ENCODE measurements at places on chromosomes 16 and 17.

- ATAC-seq = no peak
Observed at GRCh38 chr16:57862698-57863433, 60.6 kb upstream of the KIFC3 start.

DNA sequence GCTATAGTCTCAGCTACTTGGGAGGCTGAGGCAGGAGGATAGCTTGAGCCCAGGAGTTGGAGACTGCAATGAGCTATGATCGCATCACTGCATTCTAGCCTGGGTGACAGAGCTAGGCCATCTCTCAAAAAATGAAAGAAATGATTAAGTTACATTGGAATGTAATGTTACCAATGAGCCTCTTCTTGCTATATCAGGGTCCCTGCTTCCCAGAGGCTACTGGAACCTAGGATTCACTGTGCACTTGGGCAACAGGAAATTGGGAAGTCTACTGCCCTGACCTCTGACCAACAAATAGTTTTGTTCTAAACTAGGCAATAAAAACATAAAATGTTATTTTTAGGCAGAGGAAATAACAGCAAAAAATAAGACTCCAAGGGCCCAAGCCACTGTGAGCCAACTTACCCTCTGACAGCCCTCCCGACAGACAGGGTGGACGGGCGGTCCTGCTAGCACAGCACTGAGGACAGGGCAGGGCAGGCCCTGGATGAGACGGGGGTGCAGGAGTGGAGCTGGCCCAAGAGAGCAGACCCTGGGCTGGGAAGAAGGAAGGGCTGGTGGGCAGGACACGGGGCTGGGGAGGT is 27.5 kb downstream of the NSMCE1 start:
- ATAC-seq = no peak

GRCh38 chr16:75483222-75483621 is 12.0 kb downstream of the CHST6 start:
- ATAC-seq = no peak

DNA sequence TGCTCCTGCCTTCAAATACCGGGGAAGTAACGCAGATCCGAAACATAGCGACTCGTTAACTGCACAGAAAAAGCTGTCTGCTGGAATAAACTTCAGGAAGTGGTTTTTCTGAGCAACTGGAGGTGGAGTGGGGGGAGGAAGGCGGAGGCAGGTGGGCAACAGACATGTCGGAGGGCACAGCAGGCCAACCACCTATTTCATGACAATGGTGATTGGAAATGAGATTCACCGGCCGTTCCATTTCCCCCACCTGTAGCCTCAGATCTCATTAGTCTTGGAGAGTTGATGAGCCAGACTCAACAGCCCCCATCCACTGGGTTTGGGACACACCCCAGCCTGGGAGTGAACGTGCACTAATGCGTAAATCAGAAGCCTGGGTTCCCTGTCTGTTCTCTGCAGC is 7.7 kb upstream of the PECAM1 start:
- ATAC-seq = no peak

DNA sequence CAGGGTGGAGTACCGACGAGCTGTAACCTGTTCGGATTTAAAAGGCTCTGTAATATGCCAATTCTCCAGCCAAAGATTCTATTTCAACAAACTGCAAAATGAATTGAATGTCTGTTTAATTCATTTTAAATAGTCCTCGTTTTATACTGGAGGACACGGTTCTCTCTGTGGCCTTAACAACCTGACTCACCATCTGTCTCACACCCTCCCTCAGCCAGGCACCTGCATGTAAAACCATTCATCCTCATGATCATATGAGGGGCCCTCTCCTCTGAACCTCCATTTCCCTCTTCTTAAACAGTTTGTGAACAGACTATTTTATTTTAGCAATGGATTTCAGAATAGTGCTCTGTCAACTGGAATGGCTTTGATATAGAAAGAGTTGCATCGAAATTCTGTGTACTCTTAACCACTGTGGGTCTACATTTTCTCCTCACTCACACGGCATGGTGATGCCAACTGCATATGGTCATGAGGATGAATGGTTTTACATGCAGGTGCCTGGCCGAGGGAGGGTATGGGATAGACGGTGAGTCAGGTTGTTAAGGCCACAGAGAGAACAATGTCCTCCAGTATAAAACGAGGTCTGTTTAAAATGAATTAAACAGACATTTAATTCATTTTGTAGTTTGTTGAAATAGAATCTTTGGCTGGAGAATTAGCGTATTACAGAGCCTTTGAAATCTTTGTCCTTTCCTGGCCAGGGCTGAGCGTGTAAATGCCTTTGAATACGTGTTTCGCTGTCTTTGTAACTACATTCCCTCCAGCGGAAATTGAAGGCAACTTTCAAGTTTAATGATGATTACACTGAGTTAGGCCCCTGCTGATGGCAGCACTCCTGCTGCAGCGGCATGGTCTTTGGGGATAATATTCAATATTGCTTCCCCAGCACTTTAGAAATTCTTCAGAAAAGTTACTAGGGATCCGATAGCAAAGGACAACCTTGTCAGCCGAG is 329.6 kb downstream of the SNX29 start:
- no peak for ATAC-seq

DNA sequence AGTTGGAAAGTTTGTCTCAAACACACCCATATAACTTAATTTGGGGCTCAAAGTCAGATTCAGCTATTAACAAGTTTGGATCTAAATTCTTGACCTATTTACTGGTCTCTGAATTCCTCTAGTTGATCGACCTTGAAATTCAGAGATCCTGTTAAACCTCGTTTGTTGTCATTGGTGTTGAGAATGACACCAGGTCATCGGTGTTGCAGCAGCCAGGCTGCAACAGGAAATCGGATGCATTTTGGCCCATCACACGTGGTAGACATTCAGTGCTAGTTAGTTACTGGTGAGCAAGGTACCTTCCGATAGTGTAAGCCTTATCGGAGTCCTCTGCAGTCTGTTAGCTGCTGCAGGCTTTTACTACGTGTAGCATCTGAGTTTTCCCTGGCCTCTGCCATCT is 82.3 kb downstream of the WWP2 start:
- no peak for ATAC-seq

DNA sequence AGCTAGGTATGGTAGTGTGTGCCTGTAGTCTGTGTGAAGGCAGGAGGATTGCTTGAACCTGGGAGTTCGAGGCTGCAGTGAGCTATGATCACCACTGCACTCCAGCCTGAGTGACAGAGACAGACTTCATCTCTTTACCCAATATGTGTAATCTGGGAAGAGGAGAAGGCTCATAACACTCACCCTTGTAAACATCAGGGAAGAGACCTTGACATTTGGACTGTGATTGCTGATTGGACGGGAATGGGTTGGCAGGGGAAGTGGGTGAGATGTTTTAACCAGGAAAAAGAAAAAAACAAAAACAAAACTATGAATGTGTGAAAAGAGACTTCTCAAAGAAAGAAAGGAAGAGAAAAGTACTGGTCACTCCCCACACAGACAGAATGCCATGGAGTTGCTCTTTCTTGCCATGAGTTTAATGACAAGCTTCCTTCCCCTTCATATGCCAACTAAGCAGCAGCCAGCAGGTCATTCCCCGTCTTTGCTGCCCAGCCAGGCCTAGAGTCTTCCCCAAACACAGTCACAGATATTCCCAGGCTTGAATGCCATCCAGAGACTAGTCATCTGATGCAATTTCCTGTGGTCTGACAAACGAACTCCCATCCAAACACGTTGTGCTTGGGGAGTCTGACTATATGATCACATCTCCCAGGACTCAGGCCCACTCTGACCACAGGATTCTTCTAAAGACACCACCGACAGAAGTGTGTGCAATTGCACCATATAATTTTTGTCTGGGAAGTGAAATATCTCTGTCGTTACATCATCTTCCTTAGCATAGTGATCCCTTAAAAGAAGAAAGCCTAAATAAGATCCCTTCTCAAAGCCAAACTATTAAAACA is 3.6 kb upstream of the XAF1 start:
- ATAC-seq = peak; percentile 79

DNA sequence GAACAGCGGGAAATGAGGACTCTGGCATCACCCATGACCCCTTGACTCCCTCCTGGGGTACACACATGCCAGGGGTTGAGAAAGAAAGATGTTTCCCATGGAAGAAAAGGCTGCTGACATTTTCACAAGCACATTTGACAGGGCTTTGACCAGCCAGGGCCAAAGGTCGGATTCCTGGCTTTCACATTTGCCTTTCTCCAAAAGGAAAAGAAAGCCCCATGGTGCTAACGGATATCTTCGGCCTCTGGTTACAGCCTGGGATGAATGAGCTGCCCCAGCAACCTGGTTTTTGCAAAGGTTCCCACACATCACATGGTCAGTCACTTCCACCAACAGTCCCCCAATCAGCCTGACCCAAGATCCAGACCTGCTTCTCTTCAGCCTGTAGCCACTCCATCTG is 478.2 kb upstream of the CDH11 start:
- no peak for ATAC-seq

DNA sequence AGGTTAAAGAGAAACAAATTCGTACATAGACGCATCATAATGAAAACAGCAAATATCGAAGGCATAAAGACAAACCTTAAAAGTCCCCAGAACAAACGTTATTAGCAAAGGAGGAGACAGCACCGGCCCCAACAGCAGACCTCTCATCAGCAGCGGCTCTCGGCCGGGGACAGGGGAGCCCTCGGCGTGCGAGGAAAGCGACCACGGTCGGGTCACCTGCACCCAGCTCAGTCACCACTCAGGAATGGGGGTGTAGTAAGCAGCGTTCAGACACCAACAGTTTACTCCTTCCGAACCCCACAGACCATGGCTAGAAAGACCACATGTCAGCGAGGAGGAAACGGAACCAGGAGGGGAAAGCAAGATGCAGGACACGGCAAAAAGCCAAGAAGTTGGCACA is 109.3 kb upstream of the CHMP6 start:
- no peak for ATAC-seq

DNA sequence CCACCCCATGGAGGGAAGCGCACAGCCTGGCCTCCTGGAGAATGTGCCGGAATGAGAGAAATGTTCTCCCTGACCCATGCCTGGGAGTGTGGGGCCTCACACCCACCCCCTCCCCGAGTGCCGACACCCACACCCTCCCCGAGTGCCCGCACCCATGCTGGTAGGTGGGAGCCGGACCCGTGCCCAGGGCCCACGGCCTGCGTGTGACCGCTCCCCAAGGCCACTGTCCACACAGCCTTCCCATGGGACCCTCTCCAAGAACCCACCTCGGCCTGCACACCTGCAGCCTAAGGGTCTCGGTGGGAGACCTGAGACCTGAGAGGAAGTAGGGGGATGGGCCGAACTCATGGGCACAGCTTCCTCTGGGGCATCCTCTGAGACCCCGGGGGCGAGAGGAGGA is 3.3 kb upstream of the PVALEF start:
- no peak for ATAC-seq

GRCh38 chr16:14063618-14064581 is 7.2 kb upstream of the MRTFB start:
- ATAC-seq = no peak

DNA sequence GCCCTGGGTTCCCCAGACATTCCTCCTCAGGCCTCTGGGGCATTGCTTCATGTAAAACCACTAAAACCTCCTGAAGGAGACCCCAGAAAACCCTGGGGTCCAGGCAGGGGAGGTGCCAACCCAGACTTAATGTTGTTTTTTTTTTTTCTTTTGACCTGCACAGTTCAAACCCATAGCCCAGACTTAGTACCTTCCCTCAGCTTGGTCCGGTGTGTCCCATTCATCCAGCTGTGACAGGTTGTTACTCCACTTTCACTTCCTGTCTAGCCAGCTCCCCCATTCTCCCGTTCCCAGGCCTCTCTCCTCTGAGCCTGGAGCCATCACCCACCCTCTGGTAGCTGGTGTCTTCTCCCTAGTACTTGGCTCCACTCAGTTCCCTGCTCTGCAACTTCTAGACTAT is 4.8 kb downstream of the CDR2L start:
- no peak for ATAC-seq

- ATAC-seq = no peak
Observed at GRCh38 chr16:82175627-82176026, 5.6 kb upstream of the MPHOSPH6 start.

GRCh38 chr17:17836818-17837379 is at the start of gene SREBF1:
Gene SREBF1, minus strand, starts transcription at chr17:17836986. Its CDS starts 169 bp downstream, at chr17:17836817.
- peak; percentile 12 for ATAC-seq

- ATAC-seq = no peak
Observed at GRCh38 chr16:23670137-23670776, 8.4 kb upstream of the PLK1 start.

DNA sequence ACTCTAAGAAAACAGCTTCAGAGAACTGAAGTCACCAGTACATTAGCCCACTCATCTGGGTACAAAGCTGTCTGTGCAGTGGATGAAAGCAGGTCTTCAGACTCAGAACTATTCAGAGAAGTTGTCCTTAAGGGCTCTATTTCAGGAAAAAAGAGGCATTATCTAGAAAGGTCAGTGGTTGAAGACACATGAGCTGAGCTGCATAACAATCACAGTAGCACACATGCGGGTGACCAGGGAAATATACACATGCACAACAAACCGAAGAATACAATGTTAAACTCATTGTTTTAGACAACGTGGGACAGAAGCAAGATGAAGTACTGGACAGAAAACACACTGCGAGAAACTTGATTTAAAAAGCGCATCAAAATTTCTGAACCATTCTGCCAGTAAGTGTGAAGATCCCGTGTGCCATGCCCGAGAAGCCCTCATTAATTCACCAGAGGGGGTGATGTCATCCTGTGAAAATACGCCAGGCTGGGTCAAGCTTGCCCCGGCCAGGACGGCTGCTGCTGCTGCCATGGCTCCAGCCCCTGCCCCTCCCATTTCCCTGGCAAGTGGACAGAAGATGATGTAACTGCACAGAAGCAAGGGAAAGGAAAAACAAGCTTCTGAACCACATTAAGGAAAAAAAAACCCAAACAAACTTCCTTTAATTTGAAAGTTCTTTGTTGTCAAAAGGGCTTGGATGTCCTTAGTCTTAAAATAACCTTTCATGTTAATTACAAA is 10.1 kb downstream of the DYNC1LI2 start:
- peak; percentile 98 for ATAC-seq

DNA sequence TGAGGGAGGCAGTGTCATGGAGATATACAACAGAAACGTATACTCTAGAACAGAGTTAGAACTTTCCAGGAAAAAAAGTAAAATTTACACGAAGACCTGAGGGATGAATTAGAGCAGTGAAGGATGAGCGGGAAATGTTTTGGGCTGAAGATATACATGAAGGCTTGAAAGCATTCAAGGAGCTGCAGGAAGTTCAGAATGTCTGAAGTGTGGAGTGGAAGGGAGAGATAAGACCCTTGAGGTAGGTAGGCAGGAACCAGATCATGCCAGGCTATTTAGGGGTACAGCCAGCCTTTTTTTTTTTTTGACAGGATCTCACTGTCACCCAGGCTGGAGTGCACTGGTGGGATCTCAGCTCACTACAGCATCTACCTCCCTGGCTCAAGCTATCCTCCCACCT is 3.2 kb upstream of the NLK start:
- no peak for ATAC-seq

GRCh38 chr17:6755281-6755680 is 565 bp upstream of the XAF1 start:
- ATAC-seq = no peak

- ATAC-seq = no peak
Observed at GRCh38 chr17:80948019-80948975, 43.3 kb upstream of the CHMP6 start.

GRCh38 chr17:4657678-4658077 is 16.2 kb upstream of the ALOX15 start:
- ATAC-seq = no peak

GRCh38 chr17:57335195-57335792 is 79.0 kb downstream of the MSI2 start:
- ATAC-seq = no peak

- peak; percentile 44 for ATAC-seq
Observed at GRCh38 chr17:62652251-62653001, 25.0 kb downstream of the MRC2 start.

Data from gastroesophageal sphincter (tissue), 4 donors.